A549 (cell line): ENCODE measurements at places on chromosomes 1 and 21. TPM values are rescaled to one million over a fixed set of nuclear protein-coding genes. Genes with fewer than 3 reads are reported as not detected.

GRCh38 chr1:226095286-226095685 is 32.8 kb downstream of the H3-3A start:
- DNase-seq: no peak

Gene CD84
- polyA plus RNA-seq: not detected in 3 replicates

GRCh38 chr1:194846488-194846887 is 1660.1 kb upstream of the B3GALT2 start:
- DNase-seq: no peak

DNA sequence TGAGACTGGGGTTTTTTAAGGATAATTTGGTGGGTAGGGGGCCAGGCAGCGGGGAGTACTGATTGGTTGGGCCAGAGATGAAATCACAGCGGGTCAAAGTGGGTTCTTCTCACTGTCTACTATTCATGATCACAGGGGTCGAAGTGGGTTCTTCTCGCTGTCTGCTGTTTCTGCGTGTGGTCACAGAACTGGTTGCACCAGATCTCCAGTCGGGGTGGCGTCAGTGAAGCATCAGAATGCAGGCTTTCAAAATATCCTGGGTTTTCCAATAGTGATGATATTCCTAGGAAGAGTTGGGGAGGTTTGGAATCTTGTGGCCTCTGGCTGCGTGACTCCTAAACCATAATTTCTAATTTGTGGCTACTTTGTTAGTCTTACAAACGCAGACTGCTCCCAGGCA is 45.1 kb downstream of the TRPM2 start:
- no peak for DNase-seq

DNA sequence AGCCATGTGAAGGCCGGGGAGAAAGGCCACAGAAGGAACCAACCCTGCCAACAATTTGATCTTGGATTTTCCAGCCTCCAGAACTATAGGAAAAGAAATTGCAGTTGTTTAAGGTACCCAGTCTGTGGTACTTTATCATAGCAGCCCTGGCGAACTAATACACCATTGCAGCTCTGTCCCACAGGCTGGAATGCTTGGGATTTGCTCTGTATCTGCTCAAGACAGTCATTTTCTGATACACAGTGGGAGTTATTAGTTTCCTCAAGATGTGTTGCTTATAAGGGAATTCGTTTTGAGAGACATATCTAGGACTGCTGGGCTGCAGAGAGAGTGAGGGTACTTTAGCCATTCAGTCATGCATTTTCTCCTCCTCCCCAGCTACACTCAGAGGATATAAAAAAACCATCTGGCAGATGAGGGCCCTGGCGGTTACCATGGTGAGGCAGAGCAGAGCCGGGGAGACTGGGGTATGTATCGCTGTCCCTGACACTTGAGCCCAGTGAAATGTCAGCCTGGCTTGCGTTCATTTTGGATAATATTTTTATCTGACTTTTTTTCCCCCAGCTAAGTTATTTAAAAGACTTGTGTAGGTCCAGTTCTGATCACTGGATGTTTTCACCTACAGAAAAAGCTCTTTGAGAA is 104.6 kb downstream of the DIRAS3 start:
- no peak for DNase-seq

Gene PGBD5
- 0.24 to 0.66 TPM (median 0.47 TPM) in 3 replicates for polyA plus RNA-seq

GRCh38 chr21:46322351-46323226 is 1.1 kb downstream of the C21orf58 start:
- peak; percentile 12 for DNase-seq

DNA sequence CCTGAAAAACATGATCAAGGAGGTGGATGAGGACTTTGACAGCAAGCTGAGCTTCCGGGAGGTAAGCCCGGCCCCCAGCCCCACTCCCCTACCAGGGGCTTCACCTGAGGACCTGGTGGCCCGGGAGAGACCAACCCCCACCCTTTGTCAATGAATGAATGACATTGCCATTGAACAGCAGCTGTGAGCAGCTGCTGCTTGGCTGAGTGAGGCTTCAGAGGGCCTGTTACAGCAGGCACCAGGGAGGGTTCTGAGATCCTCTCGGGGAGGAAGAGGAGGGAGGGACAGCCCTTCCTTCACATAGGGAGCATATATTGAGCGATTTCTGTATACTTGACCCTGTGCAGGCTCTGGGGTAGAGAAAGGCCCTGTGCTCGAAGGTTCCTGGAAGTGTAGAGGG is 12.3 kb upstream of the CTRC start:
- DNase-seq: no peak

Gene ATF6
- polyA plus RNA-seq: 8.6 to 9.2 TPM (median 9.0 TPM) in 3 replicates

Gene ESRRG
- polyA plus RNA-seq: not detected in 3 replicates

- DNase-seq: peak; percentile 6
Measured at GRCh38 chr1:10867138-10867721, 70.8 kb upstream of the CASZ1 start.

Gene MYOG
- not detected in 3 replicates for polyA plus RNA-seq

- no peak for DNase-seq
Measured at GRCh38 chr1:151267760-151268159, 13.2 kb downstream of the PSMD4 start.

Gene FCGR3A
- polyA plus RNA-seq: not detected in 3 replicates

DNA sequence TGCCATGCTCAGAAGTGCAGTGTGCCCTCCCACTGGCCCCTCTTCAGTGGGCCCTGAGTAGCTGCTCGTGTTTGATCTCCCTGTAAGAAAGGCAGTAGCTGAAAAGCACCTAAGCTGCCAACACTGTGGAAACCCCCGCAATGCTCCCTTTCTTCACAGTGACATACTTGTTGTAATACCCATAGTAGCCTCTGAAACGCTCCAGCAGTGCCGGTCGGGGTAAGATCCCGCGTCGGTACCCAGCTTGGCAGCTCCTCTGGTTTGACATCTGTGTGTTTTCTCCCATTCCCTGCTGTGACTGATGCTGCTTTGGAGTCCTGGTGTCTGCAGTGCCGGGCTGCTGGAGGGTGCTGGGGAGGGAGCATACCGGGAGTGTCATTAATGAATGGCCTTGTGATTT is 3.6 kb downstream of the CHAF1B start:
- DNase-seq: no peak

- DNase-seq: no peak
Measured at GRCh38 chr1:241265428-241265827, 91.6 kb downstream of the RGS7 start.

DNA sequence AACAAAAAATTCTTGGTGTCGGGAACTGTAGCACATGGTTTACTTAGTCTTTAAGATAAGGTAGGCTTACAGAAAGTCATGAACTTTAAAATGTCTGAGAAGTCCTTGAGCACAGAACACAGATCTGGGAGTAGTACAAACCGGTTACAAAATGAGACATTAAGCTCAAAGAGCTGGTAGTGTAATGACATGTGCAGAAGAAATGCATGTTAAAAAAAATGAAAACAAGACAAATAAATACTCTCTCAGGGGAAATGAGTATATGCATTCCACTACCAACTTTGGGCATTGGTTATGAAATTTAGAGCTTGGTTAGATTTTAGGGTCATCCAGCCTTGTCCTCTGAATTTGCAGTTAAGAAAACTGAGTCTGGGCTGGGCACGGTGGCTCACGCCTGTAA is 91.5 kb upstream of the F3 start:
- no peak for DNase-seq

DNA sequence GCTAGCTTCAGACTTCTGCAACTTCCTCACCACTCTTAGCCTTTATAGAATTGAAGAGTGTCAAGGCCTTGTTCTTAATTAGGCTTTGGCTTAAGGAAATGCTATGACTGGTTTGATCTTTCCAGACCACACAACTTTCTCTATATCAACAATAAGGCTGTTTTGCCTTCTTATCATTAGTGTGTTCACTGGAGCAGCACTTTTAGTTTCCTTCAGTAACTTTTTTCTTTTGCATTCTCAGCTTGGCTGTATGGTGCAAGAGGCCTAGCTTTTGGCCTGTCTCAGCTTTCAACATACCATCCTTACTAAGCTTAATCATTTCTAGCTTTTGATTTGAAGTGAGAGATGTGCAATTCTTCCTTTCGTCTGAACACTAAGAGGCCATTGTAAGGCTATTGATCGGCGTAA is 8.6 kb downstream of the PRKACB start:
- DNase-seq: no peak

DNA sequence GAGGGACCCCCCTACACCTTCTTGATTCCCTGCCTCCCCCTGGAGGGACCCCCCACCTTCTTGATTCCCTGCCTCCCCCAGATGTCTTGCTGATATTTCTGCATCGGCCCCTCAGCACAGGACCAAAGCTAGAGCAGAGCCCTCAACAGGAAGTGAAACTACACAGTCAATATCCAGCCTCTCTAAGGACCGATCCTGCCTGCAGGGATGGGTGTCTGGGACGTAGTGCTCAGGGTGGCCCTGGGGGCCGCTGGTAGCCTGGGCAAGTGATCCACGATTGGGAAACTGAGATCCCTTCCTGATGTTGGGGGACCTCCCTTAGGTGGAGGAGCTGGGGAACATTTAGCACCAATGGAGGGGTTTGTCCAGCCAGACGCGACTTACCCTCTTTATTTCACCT is 3.9 kb upstream of the LEFTY2 start:
- no peak for DNase-seq
